ENCODE measurements at places on chromosomes 2 and 18.

DNA sequence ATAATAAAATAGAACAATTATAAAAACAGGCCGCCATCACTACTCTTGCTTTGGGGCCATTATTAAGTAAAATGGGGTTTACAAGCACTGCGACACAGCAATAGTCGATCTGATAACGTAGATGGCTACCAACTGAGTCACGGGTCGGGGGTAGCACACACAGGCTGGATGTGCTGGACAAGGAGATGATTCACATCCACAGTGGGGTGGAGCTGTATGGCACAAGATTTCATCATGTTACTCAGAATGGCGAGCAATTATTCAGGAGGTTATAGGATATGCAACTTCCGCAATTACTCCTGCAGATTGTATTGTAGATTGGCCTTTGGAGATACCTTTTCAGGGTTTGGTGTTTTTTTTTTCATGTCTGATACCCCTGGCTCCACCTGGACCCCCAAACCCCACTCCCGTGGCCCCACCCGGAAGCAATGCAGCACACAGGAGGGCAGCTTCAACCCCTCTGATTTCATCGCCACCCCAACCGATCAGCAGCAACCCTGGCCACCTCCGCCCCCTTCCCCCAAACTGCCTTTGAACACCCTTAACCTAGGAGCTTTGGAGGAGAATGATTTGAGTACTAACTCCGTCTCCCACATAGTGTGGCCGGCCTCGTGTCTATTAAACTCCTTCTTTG lies 21.4 kb upstream of the MLPH start:
- DNase-seq = peak; percentile 98

DNA sequence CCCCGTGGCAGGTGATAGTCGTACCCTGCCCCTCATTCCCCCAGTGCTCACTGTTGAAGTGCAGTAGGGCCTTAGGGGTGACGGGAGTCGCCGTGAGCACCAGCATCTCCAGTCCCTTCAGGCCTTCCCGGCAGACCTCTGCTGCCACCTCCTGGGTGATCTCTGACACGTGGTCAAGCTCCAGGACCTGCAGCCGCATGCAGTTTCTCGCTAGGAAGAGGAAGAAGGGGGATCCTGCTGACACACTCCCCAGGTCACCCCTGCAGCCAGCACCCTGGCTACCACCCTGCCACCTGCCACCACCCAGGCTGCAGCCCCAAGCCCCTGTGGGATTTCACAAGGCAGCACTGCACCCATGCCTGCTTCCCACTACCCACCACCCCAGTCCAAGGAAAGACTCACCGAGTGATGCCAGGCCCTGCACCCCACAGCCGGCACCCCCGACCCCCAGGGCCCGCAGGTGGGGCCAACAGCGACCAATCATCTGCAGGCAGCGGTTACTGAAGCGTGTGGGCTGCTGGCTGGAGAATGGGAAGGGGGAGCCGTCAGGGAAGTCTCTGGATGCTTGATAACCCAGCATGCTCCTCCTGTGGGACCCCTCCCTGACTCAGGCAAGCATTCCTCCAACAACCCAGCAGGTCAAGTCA lies 23.8 kb downstream of the FBXO41 start:
- peak; percentile 18 for DNase-seq

GRCh38 chr18:2961821-2962220 lies 51.1 kb downstream of the LPIN2 start:
- DNase-seq = no peak

DNA sequence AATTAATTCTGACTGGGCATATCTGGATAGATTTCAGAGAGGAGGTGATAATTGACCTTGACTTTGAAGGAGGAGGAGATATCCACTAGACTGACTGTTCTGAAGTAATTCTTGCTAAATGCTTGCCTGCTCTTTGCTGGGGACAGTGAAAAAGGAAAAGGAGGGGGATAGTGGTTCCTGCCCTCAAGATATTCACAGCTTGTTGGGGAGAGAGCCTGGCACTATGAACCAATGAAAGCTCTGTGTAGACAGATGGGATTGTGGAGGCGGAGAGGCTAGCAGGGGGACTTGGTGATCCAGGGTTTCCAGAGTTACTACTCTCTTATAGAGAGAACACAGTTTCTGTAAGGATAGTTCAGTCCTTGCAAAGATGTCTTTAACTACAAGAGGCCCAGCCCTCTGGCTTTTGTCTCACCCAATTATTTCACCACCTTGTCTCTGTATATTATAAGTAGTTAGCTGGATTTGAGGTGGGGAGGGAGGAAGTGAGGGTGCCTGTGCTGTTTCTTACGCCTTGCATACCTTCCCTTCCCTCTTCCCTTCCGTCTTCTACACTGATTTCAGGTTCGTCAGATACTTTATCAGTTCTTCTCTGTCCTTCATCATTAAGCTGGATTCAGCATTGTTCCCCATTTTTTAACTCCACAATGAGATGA lies 190.4 kb downstream of the PRKCE start:
- no peak for DNase-seq

DNA sequence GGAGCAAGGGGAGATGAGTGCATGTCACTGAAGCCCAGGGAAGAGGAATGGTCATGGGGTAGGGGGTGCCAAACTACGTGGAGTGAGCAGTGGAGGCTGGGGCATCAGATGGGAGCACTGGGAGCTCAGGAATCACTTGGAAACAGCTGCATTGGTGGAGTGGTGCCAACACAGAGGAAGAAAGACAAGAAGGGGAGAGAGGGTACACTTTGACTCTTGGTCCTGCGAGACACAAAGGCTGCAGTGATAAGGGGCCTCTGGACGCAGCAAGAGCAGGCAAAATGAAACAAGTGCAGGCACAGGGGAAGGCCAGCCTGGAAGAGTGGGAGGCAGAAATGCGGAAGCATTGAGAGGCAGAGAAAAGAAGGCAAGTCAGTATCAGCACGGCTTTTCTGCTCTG lies 134.7 kb upstream of the SMIM21 start:
- no peak for DNase-seq

GRCh38 chr2:44392338-44392943 lies 30.7 kb downstream of the CAMKMT start:
- DNase-seq = peak; percentile 16

DNA sequence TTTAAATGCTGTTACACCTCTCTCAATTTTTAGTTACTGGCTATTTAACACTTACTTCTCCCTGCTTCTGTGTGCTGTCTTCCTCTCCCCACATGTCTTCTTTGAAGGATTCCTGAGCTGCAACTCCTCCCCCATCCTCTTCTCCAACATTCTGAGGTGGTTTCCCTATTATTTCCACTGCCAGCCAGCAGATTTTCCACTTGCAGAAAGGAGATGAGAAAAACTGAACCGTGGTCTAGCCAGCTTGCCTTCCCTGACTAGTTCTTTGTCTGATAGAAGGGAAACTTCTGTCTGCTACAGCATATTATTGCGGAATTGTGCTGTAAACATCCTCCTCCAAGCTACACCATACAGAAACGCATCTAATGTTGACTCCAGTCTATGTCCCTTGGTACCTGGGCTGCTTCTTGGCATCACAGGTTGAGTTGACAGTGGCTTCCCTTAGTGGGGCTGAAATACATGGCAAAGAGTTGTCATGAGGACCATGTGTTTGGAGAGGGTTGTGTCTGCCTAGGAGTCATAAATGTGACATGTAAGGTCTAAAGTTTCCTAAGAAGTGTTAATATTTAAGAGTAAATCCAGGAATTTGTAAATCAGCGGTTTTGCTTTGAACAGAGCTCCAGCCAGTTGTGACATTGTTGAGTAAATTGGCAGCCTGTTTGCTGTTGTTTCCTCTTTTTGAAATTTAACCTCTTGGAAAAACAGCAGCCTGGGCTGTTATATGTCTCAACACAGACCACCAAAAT lies 68.3 kb upstream of the RND3 start:
- DNase-seq = no peak

GRCh38 chr2:42934580-42935186 lies 142.3 kb upstream of the HAAO start:
- DNase-seq = no peak

DNA sequence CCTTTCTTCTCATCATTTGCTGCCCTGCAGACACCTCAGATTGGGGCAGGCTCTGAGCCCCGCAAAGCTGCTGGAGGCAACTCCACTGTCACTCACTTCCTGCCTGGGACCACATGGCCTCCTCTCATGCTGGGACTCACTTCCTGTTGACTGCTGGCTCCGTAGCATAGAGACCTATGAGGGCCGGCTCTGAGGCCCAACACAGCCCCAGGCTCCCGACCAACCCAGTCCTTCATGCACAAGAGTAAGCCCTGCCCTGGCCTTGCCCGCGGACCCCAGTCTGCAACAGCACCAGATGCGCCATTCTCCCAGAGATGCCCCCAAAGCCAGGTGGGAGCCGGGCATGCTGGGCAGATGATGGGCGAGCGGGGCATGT lies 55.7 kb downstream of the DNMT3A start:
- no peak for DNase-seq

- DNase-seq = no peak
Observed at GRCh38 chr2:127270663-127271062, 23.3 kb downstream of the ERCC3 start.

GRCh38 chr2:65016789-65017188 lies 27.6 kb downstream of the SLC1A4 start:
- DNase-seq = no peak

GRCh38 chr18:42574871-42575270 lies 540.6 kb downstream of the RIT2 start:
- DNase-seq = no peak

DNA sequence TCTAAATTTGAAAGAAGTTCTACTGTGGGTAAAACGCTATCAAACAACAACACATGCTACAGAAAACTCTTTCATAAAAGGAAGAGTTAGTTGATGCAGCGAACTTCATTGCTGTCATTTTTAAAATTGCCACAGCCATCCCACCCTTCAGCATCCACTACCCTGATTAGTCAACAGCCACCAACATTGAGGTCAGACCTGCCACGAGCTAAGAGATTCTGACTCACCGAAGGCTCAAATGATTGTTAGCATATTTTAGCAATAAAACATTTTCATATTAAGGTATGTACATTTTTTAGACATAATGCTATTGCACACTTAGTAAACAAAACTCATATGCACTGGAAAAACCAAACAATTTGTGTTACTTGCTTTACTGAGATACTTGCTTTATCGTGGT lies 347.1 kb downstream of the CLIP4 start:
- no peak for DNase-seq

- DNase-seq = peak; percentile 69
Observed at GRCh38 chr2:43158259-43158880, 68.0 kb downstream of the ZFP36L2 start.

GRCh38 chr2:56040834-56041233 lies 117.3 kb upstream of the EFEMP1 start:
- no peak for DNase-seq

DNA sequence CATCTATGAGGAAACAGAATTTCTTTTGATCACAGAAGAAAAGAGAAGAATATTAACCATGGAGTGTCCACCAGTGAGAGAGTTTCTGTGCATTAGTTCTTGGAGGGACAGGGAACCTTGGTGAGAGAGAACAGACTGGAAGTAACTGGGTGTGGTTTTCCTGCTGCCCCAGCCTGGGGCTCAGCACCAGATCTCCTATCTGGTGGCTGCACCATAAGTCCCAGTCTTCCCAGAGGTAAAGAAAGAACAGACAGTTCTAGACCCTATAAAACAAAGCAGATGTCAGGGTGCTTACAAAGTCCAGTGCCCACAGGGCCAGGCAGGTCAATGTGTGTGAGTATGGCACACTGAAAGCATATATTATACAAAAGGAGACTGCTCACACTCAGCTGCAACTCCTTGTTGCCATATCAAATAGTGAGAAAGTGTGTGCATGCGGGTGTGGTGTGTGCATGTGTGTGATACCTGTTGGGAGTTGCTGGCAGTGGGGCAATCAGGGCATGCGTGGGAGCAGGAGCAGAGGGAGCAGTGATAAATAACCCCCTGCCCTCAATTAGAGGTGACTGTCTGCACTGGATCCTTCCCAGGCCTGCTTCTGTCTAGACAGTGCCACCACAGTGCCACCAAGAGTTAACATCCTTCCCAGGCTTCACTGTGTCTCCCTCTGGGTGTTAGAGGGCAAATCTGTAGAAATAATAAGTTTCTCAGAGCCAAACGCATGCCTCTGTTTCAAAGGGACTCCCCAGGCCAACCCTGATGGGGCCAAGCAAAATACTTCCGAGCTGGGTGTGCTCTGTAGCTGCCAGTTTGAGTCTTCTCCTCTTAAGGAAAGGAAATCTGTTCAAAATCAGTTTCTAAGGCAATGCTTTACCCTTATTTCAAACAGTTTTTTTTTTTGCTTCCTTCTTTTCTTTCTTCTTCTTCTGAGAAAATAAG lies 45.7 kb downstream of the RDH14 start:
- DNase-seq = no peak

GRCh38 chr2:74620671-74621070 lies 27.5 kb downstream of the M1AP start:
- no peak for DNase-seq

DNA sequence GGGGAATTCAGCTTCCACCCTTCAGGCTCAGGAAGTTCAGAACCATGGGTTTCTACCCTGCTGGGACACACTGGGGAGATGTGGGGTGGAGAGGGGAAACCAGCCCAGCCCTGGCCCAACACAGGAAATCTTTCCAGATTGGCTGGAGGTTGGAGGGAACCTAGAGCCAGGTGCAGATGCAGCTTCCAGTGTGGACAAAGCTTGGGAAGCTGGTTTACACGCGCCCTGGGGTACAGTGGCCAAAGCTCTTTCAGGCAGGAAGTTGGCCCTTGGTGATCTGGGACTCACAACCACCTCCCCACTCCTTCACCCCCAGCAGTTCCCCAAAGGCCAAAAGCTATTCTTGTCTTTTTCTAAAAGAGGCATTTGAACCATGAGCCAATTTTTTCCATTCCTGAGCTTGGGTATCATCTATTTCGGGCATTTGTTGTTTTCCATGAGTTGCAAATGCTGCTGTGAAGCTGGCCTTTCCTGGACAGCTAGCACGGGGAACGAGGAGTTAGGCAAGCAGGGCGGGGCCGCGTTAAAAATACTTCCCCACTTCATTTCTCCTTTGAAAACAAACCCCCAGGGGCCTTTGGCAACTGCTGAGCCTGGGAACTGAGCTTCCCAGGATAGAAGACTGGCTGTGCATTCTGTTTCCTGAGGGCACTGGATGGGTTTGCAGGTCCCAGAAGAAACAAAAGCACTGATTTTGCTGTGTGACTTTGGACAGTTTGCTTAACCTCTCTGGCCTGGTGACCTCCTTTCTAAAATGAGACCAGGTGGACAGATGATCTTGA lies 3.1 kb upstream of the ARID5A start:
- DNase-seq = peak; percentile 72

GRCh38 chr2:18502142-18502541 lies 58.3 kb downstream of the RDH14 start:
- DNase-seq = no peak

DNA sequence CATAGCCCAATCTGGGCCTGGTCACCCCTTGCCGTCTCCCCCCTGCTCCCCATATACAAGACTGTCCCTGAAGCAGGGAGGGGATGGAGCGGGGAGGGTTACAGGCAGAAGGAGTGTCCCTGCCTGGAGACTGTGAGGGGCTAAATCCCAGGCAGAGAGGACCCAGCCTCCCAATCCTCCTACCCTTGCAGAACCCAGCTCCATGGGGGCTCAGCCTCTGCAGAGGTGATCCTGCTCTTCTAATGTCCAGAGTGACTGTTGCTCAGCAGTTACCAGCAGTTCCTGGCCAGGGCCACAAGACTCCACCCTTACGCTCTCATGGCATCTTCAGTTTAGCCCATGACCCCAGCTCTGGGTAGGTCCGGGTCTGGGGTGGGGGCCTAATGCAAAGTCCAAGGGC lies 58.1 kb downstream of the COA5 start:
- no peak for DNase-seq

GRCh38 chr2:42651057-42651456 lies 82.6 kb downstream of the MTA3 start:
- DNase-seq = no peak
